ENCODE measurements at places on chromosomes 3 and 15.

DNA sequence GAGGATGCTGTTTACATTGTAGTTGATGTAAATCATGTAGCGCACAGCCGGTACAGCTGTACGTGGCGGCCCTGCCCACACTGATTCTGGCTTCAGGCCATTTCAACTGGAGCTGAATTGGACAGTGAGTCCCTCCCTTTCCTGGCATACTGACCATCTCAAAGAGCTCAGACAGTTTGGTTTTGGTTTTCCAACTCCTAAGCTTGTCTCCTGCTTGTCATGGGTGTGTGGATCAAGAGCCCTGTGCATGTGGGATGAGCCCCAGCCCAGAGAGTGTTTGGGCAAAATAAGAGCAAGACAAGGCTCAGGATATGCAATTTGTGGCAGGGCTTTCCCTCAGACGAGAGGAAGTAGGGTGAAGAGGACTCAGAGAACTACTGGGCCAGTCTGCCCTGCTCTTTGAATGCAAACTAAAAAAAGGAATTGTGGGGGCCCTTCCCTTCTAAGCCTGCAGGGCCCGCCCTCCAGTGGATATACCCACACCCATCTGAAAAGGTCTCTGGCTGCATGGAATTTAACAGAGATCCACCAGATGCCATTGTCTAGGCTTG, 13.3 kb downstream of the ITGA11 start:
- no peaks in the 10 kb centered on the region for H3K4me1 ChIP-seq
- no peak overlapping the region for H3K4me3 ChIP-seq
- H3K27ac ChIP-seq = no peak overlapping the region
- H3K27me3 ChIP-seq = peaks cover 22% of the 10 kb centered on the region

DNA sequence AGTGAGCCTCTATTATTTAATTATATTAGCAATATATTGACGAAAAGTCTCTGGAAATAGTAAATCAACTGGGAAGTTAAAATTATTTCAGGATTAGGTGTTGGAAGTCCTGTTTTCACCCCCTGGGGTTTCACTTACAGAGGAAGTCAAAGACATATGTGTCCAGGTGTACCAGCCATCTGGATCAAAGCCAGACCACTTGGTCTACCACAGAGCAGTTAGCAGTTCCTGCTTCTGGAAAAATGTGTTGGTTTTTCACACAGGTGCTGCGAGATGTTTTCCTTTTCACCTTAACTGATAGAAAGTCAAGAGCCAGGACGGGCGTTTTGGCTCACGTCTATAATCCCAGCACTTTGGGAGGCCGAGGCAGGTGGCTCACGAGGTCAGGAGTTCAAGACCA, 13.1 kb downstream of the MME start:
- H3K4me3 ChIP-seq = no peak overlapping the region
- H3K36me3 ChIP-seq = no peaks in the 10 kb centered on the region
- H3K27ac ChIP-seq = no peak overlapping the region
- no peaks in the 10 kb centered on the region for H3K4me1 ChIP-seq
- no peak for DNase-seq
- no peaks in the 10 kb centered on the region for H3K27me3 ChIP-seq

- peaks cover 35% of the 10 kb centered on the region for H3K36me3 ChIP-seq
- no peak for DNase-seq
- peak overlapping the region; percentile 81 for H3K27ac ChIP-seq
- peaks cover 60% of the 10 kb centered on the region for H3K4me1 ChIP-seq
Measured at GRCh38 chr3:129119365-129120100, 2.1 kb downstream of the RAB43 start.

DNA sequence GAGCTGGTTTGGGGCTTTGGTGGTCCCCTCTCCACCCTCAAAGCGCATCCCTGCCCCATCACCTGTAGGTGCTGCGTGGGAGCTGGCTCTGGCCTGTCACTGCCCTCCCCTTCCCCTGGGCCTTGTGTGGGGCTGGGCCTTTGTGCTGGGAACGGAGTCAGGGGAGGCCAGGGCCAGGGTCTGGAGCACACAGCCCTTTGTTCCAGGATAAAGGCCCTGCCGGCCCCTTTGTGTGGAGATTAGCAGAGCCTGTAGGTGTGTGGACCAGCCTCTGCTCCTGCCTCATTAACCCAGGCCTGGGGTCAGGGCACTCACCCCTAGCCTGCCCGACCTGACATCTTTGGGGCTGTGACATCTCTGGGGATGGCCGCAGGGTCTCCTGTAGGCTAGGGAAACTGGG, 8.9 kb downstream of the EPHB3 start:
- no peaks in the 10 kb centered on the region for H3K36me3 ChIP-seq
- H3K4me3 ChIP-seq = no peak overlapping the region
- no peaks in the 10 kb centered on the region for H3K4me1 ChIP-seq
- no peak overlapping the region for H3K27ac ChIP-seq
- H3K27me3 ChIP-seq = peaks cover 74% of the 10 kb centered on the region
- DNase-seq = no peak

- no peak overlapping the region for H3K4me3 ChIP-seq
- no peaks in the 10 kb centered on the region for H3K4me1 ChIP-seq
- H3K27ac ChIP-seq = no peak overlapping the region
- no peak for DNase-seq
- peaks cover 63% of the 10 kb centered on the region for H3K27me3 ChIP-seq
Measured at GRCh38 chr15:99958426-99959097, 225.3 kb upstream of the LYSMD4 start.

GRCh38 chr3:115236496-115236895, 89.4 kb upstream of the ZBTB20 start:
- no peak overlapping the region for H3K27ac ChIP-seq
- H3K4me3 ChIP-seq = no peak overlapping the region
- no peaks in the 10 kb centered on the region for H3K27me3 ChIP-seq
- H3K36me3 ChIP-seq = no peaks in the 10 kb centered on the region
- DNase-seq = no peak
- H3K4me1 ChIP-seq = no peaks in the 10 kb centered on the region

DNA sequence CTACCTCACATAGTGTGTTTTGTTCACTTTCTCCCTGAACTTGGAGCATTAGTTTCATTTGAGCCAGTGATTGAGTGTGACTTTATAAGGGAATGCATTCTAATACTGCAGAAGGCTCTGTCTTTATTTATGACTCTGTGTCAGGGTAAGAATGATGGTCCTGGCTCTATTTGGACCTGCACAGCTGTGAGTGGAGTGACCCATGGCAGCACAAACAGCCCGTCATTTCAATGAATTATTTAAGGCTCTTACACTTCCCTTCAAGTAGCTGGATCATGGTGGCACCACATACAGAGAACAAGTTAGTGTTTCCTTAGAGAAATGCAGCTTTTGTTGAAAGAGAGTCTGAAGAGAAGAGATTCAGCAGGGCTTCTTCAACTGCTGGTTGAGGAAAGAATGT, 16.4 kb downstream of the TMEM108 start:
- H3K4me3 ChIP-seq = no peak overlapping the region
- no peak overlapping the region for H3K27ac ChIP-seq
- no peak for DNase-seq
- no peaks in the 10 kb centered on the region for H3K4me1 ChIP-seq
- peaks cover 11% of the 10 kb centered on the region for H3K27me3 ChIP-seq

GRCh38 chr15:48298914-48299313, 32.3 kb upstream of the DUT start:
- H3K27me3 ChIP-seq = peaks cover 7% of the 10 kb centered on the region
- DNase-seq = no peak
- no peaks in the 10 kb centered on the region for H3K36me3 ChIP-seq
- no peak overlapping the region for H3K27ac ChIP-seq

- H3K4me1 ChIP-seq = no peaks in the 10 kb centered on the region
- no peak overlapping the region for H3K4me3 ChIP-seq
- DNase-seq = no peak
- H3K27me3 ChIP-seq = peaks cover 19% of the 10 kb centered on the region
- H3K36me3 ChIP-seq = peaks cover 2% of the 10 kb centered on the region
- no peak overlapping the region for H3K27ac ChIP-seq
Measured at GRCh38 chr15:78372880-78373279, 32.7 kb downstream of the CRABP1 start.

DNA sequence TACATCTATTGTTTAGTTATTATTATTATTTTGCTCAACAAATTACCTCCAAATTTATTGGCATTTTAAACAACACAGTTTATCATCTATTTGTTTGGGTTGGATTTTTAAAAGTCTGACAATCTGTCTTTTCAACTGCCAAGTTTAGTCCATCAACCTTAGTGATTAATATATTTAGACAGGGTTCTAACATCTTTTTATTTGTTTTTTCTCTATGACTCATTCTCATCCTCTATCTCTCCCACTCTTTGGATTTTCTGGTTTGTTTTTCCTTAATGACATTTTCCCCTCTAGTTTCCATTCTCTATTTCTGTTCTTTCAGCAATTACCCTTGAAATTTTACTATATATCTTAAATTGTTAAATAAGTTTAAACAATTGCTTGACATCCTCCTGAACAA, 41.9 kb downstream of the EMC4 start:
- H3K27me3 ChIP-seq = no peaks in the 10 kb centered on the region
- no peak for DNase-seq
- H3K4me1 ChIP-seq = no peaks in the 10 kb centered on the region
- H3K36me3 ChIP-seq = peaks cover 8% of the 10 kb centered on the region

DNA sequence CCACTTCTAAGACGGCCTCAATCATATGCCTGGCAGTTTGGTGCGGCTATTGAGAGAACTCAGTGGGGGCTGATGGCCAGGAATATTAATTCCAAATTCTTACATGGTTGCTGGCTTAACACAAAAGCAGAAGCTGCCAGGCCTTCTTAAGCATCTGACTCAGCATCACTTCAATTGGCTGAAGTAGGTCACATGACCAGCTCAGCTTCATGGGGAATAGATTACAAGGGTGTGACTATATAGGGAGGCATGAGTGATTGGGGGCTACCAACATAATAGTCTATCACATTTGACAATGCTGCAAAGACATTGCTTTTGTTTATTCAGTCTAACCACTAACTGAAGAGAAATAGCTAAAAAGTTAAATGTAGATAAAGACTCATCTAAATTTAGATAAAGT, 101.6 kb upstream of the ANKRD28 start:
- H3K27ac ChIP-seq = no peak overlapping the region
- no peaks in the 10 kb centered on the region for H3K4me1 ChIP-seq
- no peak for DNase-seq
- no peaks in the 10 kb centered on the region for H3K36me3 ChIP-seq
- H3K4me3 ChIP-seq = no peak overlapping the region

GRCh38 chr3:24235121-24235520, 259.5 kb downstream of the THRB start:
- no peaks in the 10 kb centered on the region for H3K4me1 ChIP-seq
- H3K36me3 ChIP-seq = no peaks in the 10 kb centered on the region
- DNase-seq = no peak

GRCh38 chr15:92277776-92278175, 115.9 kb upstream of the ST8SIA2 start:
- no peak for DNase-seq
- H3K36me3 ChIP-seq = no peaks in the 10 kb centered on the region
- H3K27ac ChIP-seq = no peak overlapping the region

GRCh38 chr3:151015767-151016477, 43.4 kb upstream of the CLRN1 start:
- no peak for DNase-seq
- H3K4me1 ChIP-seq = no peaks in the 10 kb centered on the region
- H3K36me3 ChIP-seq = no peaks in the 10 kb centered on the region
- peaks cover 22% of the 10 kb centered on the region for H3K27me3 ChIP-seq
- no peak overlapping the region for H3K27ac ChIP-seq

DNA sequence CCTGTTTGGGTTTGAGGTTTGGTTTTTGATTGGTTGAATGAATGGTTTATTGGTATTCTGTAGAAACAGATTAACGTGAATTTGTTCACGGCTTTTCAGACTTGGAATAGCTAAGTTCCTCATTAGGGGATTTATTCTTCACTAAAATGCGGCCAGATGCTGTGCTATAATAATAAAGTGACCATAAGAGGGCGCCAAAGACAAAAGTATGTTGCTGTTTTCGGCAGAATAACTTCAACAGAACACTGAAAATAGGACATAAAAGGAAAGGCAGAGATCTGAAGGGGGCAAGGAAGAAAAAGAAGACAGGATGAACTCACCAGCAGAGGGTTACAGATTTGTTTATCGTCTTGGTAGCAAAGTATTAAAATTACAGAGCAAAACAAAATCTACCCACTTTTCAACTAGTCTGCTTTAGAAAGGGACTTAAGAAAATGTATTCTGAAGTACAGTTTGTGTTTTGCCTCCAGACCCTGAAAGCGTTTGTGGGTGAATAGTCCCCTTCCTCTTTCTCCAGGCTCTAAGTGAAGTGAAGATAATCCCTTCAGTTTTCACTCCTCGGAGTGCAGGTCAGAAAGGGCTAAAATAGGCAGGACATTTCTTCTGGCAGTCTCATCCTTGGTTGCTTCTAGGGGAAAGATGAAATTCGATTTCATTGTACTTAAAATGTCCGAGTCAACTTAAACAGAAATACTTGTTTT, 147.6 kb downstream of the IL20RB start:
- H3K4me3 ChIP-seq = no peak overlapping the region
- no peaks in the 10 kb centered on the region for H3K36me3 ChIP-seq
- H3K27me3 ChIP-seq = peaks cover 27% of the 10 kb centered on the region
- H3K27ac ChIP-seq = no peak overlapping the region

GRCh38 chr3:65877160-65877559, 161.6 kb downstream of the MAGI1 start:
- no peak overlapping the region for H3K4me3 ChIP-seq
- H3K27ac ChIP-seq = no peak overlapping the region
- DNase-seq = no peak
- no peaks in the 10 kb centered on the region for H3K27me3 ChIP-seq
- H3K36me3 ChIP-seq = no peaks in the 10 kb centered on the region

- no peaks in the 10 kb centered on the region for H3K4me1 ChIP-seq
- no peak overlapping the region for H3K27ac ChIP-seq
- no peak overlapping the region for H3K4me3 ChIP-seq
- DNase-seq = no peak
- H3K36me3 ChIP-seq = no peaks in the 10 kb centered on the region
Measured at GRCh38 chr3:23748398-23749110, 57.2 kb upstream of the UBE2E1 start.

GRCh38 chr3:13634151-13634550, 85.2 kb downstream of the FBLN2 start:
- peaks cover 40% of the 10 kb centered on the region for H3K27me3 ChIP-seq
- H3K4me3 ChIP-seq = no peak overlapping the region
- H3K4me1 ChIP-seq = no peaks in the 10 kb centered on the region
- H3K36me3 ChIP-seq = peaks cover 2% of the 10 kb centered on the region
- DNase-seq = no peak

DNA sequence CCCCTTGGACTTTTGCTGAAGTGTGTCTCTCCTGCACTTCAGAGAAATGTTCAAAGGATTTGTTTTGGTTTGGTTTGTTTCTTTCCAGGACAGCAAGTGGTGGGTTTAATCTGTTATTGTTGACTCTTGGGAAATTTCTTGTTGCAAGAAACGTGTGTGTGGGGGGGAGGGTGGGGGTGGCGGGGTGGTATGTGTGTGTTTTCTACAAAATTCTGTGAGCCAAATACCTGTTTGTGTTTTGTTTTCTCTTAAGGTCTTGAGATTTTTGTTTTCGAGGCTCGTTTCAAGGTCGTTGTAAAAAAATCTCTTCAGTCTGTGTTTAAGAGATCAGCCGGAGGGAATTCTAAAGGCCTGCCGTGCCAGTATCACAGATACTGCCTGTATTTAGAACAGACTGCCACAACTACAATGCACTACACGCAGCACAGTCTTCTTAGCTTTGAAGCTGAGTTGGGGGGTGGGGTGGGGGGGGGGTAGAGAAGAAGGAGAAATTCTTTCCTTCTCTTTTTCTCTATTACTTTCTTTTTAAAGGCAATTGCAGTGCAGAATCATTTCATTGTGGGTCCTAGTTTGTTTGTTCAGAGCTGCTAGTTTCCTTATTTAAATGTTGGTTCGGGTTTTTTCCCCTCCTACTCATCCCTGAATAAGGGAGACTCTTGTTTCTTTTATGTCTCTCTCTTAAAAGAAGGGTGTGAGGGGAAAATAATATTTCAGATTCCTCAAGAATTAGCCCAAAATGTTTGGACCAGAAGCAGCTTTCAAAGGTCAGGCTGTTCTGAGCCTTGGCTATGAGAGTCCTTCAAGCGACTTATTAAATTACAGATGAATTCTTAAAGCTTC, 1.4 kb upstream of the BCL6 start:
- no peaks in the 10 kb centered on the region for H3K27me3 ChIP-seq
- no peak for DNase-seq
- H3K4me3 ChIP-seq = peak overlapping the region; percentile 100
- peaks cover 40% of the 10 kb centered on the region for H3K36me3 ChIP-seq
- H3K27ac ChIP-seq = peak overlapping the region; percentile 99
